ENCODE measurements at places on chromosomes 2 and 18.

DNA sequence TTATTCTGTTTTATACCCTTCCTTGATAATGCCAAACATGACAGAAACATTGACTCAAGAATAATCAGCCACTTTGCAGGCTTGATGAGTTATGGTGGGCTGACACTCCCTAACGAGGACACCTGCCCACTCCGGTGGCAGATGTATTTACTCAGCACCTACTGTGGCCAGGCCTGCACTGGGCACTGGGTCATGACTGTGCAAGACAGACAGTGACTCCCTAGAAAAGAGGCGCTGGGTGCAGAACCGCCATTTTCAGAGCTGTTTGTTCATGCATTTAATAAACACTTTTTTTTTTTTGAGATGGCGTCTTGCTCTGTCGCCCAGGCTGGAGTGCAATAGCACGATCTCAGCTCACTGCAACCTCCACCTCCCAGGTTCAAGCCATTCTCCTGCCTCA lies 32.5 kb downstream of the SNED1 start:
- no peak for DNase-seq

- no peak for DNase-seq
Measured at GRCh38 chr2:64770137-64770780, 116.5 kb upstream of the SERTAD2 start.

- DNase-seq = no peak
Measured at GRCh38 chr18:79866889-79867574, 69.3 kb downstream of the KCNG2 start.

DNA sequence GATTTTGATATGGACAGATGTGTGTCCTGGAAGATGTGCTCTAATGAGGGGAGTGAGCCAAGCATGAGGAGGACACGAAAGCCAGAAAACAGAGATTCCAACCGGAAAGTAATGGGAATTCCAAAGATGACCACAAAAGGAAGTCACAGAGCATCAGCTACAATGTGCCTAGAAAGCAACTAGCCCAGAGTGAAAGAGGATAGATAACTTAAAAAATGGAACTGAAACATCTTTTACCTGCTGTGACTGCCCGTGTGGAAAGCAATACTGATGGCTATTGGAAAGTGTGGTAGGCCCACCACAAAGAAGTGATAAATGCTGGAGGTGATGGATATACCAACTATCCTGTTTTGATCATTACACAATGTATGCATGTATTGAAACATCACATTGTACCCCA lies 21.6 kb downstream of the DNMT3A start:
- DNase-seq = no peak

GRCh38 chr2:160241251-160242137 lies 41.4 kb upstream of the ITGB6 start:
- no peak for DNase-seq

GRCh38 chr2:33577084-33577483 lies 22.0 kb downstream of the FAM98A start:
- DNase-seq = no peak

GRCh38 chr2:27822049-27822448 lies 50.5 kb downstream of the MRPL33 start:
- DNase-seq = no peak

DNA sequence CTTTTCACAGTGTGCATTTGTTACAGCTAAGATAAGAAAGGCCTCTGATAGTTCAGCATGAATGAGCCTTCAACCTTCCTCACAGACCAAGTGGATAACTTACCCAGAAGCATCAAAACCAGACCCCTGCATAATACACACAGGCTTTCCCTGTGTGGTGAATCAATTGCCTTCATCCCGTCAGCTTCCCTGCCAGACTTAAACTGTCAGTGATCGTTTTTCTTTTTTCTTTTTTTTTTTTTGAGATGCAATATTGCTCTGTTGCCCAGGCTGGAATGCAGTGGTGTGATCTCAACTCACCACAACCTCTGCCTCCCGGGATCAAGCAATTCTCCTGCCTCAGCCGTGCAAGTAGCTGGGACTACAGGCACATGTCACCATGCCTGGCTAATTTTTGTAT lies 20.5 kb upstream of the SLC35F5 start:
- no peak for DNase-seq

DNA sequence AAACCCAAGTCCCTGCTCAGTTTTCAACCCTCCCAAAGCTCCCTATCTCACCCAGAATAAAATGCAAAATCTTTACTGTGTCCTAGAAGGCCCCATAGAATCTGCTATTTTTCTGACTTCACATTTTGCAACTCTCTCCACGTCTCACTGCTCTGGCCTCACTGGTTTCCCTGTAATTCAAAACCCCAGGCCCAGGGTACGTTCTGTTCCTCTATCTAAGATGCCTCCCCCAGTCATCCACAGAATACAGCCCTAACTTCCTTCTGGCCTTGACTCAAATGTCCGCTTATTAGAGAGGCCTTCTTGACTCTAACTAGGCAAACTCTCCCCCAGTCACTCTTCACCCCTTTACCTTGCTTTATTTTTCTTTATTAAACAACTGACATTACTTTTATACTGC lies 42.0 kb downstream of the FAM161A start:
- DNase-seq = no peak

- no peak for DNase-seq
Measured at GRCh38 chr18:53457068-53457467, 767.4 kb downstream of the MBD2 start.
